ENCODE measurements at places on chromosomes 16 and 17.
A peak's percentile ranks its signal among the peaks of the same experiment; 100 is the strongest.

DNA sequence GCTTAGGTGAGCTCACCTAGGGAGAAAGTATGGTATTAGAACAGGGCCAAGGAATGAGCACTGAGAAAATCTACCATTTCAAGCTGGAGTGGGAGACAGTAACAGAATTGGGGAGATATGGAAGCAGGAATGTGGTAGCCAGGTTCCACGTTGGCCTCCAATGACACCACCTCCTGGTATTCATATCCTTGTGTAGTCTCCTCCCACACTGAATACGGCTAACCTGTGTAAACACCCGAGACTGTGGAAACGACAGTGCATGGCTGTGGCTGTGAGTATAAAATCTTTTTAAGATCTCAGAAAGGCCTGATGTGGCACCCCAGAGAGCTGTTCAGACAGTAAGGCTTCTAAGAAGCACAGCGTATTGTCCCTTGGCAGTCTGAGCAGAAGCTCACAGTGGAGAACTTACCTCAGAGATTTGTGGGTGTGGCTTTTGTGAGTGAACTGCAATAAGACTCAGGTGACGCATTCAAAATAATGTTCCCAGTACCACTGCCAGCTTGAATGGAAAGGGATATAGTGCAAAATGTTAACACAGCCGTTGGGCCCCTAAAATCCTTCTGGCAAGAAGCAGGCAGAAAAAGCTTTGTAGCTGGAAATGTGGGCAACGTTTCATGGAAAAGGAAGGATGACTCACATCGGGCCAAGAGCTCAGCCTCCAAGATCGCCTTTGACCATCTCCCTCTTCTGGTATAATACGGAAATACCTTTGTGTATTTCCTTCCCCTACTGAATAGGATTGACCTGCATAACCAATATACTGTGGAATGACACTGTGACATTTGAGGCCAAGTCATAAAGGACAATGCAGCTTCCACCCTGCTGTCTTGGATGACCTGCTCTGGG lies 14.4 kb downstream of the SDR42E1 start:
- no peak for DNase-seq

DNA sequence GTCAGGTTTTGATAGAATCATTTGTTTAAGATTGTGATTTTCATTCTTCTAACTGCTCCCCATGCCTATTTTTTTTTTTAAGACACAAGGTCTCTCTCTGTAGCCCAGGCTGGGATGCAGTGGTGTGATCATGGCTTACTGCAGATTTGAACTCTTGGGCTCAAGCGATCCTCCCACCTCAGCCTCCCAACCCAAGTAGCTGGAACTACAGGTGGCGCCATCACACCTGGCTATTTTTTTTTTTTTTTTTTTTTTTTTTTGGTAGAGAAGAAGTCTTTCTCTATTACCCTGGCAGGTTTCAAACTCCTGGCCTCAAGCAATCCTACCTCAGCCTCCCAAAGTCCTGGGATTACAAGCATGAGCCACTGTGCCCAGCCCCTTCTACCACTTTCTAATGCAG lies 223.3 kb downstream of the CBLN1 start:
- DNase-seq: no peak

DNA sequence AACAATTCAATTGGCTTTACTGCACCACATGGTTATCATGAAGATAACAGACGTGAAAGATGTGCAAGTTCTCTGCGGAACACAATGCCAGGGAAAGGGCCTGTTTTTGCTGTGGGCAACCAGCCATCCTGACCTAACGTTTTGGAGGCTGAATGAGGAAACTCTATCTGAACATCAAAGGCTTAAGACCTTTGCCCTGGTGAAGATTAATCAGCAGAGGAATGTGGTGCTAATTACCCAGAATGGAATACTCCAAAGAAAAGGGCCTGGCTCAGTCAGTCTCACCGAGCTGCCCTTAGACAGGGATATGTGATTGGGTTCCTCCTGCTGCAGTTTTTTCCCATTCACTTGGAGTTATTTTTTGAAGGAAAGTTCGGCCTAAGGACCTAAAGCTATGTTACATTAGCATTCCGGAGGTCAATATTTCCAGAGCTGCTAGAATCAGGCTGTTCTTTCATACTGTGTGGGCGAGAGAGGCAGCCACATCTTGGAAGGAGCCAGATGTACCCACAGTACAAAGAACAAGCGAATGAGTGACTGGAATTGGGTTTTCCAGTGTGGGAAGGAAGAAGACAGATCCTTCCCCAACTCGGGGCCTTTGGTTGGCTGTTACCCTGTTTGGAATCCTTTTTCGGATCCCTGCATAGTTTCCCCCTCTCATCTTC lies 15.5 kb downstream of the ASIC2 start:
- no peak for DNase-seq

DNA sequence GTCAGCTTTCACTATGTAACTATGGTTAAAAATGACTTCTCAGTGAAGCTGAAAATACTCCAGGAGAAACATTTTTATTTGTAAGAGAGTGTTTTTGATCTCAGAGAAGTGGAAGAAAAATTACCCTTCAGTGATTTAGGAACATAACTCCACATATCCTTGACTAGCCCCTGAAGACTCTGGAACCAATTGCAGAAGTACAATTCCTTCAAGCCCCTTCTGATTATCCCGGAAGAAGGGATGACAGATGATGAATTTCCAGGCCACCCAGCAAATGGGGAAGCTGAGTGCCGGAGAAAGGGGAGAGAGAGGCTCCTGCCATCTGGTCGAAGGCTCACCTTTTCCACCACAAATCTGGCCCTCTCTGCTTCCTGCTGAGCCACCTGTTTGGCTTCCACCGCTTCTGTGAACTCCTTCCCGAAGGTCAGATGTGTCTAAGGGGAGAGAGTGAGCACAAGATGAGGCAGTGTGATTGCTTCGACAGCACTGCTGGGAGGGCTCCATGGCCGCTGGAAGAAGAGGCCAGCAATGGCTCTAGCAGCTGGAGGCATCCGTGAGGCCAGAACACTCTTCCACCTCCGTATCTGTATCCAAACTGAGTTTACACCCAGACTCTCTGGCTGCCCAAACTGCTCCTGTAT lies 8.1 kb downstream of the PHB1 start:
- no peak for DNase-seq

DNA sequence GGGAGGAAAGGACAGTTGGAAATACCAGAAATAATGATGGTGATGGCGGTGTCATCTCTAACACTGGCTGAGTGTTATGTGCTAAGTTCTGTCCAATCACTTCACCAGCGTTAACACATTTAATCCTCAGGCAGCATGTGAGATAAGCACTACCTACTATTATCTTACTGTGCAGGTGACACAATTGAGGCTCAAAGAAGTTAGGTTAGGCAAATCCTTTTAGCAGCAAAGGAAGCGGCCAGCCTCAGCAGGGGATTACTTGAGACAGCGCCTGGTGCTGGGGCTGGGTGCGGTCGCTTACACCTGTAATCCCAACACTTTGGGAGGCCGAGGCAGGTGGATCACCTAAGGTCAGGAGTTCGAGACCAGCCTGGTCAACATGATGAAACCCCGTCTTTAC lies 18.7 kb upstream of the DHX8 start:
- DNase-seq: no peak

DNA sequence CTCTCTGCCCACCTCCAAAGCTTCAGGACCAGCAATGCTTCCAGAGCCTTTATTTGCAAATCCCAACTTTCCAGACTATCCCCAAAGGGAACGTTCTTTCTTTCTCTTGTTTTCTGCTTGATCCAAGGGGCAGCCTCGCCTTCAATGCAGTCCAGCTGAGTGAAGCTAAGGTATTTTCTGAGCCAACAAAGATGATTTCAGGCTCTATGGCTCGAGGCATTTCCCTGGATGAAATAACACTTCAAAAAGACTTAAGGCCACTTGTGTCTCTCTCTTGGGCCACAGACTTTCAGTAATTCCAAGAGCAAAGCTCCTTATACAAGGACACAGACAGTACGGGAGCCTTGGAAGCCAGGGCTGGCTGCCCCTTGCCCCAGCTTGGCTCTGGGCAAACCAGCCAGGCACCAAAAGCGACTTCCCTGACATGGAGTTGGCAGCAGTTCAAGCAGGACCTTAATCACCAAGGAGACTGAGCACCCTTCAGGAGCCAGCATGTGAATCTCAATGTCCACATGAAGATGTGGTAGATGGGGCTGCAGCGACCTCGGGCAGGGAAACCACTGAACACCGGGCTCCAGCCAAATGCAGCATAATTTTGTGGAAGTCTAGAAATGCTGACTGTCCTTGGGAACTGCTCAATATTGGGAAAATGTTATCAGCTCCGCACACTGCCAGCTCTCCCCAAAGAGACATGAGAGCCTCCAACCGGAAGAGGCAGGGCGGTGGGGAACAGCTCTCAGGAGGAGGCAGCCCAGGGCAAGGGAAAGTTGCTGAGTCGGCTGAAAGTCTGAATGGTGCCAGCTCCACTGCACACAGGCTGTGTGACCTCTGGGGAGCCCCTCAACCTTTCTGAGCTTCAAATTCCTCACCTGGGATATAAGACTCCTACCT lies 39.0 kb downstream of the TK2 start:
- DNase-seq: no peak

DNA sequence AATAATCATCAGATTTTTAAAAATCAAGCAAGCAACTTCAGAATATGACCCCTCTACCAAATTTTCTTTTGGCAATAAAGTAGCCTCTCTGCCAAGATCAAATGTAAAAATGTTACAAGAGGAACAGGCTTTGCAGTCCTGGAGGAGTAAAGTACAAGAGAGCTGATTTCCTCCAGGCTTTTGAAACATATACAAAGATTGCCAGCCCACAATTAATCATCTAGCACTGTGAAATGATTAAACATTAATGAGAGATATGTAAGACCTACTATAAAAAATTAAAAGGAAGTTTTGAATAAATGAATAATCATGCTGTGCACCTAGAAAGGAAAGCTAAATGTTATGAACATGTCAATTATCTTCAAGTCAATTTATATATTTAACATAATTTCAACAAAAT lies 26.3 kb downstream of the TXNDC11 start:
- no peak for DNase-seq

DNA sequence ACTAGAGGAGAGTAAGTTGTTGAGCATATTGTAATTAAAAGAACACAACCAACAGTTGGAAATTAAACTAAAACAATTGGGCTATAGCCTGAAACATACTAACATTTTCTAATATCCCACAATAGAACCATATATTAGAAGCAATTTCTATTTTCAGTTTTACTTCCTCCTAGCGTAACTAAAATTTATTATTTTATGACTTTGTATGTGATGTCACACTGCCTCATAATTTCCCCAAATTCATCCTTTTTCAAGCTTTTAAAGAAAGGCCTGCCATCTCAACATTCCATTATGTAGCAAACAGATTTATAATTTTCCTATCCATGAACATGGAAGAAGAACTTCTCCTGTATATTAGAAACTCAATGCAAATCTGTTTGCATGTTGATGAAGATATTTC lies 110.2 kb downstream of the HS3ST3A1 start:
- DNase-seq: no peak

GRCh38 chr17:74584292-74585060 lies 7.6 kb downstream of the CD300LD start:
- peak; percentile 20 for DNase-seq

GRCh38 chr16:66924527-66925321 lies 611 bp downstream of the RRAD start:
- DNase-seq: no peak

- no peak for DNase-seq
Measured at GRCh38 chr17:40809721-40810421, 10.1 kb upstream of the KRT28 start.

- DNase-seq: no peak
Measured at GRCh38 chr16:1781758-1782407, 488 bp downstream of the SPSB3 start.

DNA sequence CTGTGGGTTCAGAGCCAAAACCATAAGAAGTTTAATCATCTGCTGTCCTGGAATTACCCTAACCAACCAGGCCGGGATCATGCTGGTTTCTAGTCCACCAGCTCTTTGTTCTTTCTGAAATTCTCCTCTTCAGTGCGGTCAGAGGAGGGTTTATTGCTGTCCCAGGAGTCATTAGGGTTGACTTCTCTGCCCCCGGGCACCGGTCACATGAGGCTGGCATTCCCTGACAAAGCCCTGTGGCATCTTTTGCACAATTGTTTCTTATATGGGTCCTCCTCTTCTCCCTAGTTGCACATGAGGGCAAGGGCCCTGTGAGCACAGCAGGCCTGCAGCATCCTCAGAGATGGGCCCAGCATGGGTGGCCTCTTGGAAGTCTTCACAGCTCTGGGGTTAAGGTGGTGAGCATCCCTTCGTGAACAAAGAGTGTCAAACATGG lies 243.9 kb downstream of the IRF8 start:
- no peak for DNase-seq

- DNase-seq: no peak
Measured at GRCh38 chr16:19400711-19401110, 17.0 kb upstream of the TMC5 start.

DNA sequence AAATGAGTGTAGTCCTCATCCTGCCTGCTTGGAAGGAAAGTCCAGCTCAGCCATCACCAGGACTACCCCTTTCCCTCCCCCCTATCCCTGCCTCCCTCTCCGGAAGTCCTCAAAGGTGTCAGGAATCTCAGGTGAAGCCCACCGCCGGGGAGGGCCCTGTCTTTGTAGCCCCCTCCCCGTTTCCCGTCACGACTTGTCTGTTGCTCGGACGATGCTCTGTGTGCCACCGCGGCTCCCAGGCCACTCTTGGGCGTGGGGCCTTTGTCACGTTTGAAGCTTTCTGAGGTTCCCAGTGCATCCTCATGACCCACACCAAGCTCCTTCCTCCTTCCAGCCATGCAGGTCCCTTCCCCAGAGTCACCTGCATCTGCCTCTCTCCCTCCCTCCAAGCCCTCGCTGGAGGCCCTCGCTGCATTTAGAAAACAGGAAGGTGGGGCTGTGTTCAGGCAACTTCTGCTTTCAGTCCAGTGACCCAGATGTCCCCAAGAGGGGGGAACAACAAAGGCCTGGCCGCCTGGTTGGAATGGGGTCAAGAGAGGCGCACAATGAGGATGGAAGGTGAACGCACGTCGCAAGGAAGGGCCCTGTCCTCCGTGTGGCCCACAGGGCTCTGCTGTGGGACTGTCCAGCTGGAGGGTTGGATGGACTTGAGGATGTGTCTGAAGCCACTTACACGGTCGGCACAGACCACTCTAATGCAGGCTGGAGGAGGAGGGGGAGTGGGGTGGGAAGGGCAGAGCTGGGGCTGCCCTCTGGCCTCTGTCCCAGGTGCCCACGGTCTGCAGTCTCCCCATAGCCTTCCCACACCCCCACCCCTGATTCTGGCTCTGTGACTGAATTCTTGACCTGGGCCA lies 59.9 kb downstream of the OR1D5 start:
- DNase-seq: no peak

GRCh38 chr17:42702446-42702845 lies 20.1 kb downstream of the CNTNAP1 start:
- DNase-seq: no peak

All from epithelial cell of prostate (primary cell).